ENCODE measurements at places on chromosomes 7 and 10.

DNA sequence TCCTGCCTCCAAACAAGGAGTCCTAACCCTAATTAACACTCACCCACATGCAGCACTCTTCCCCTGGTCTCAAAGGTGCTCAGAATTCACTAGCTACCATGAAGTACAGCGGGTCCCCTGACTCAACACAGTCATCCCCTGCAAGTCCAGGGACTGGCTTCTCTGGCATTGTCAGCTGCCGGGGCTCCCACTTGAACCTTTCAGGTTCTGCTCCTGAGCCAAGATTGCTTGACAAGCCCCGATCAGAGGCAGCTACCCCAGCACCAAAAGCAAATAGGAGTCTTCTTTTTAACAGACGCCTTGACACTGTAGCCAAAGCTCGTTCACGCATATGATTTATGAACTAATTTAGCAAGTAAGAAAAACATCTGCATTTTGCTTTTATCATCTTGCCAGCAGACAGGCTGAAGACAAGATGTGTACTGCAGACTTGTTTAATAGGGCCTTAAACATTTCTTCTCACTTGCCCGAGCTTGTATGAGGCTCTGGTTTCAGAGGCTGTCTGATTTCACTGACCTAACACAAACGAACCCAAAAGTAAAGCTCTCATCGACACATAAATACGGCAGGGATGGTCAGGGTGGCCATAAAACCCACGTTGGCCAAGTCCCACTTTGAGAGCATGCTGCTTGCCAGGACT, 67.6 kb upstream of the ADAM12 start:
- DNase-seq, result no peak

DNA sequence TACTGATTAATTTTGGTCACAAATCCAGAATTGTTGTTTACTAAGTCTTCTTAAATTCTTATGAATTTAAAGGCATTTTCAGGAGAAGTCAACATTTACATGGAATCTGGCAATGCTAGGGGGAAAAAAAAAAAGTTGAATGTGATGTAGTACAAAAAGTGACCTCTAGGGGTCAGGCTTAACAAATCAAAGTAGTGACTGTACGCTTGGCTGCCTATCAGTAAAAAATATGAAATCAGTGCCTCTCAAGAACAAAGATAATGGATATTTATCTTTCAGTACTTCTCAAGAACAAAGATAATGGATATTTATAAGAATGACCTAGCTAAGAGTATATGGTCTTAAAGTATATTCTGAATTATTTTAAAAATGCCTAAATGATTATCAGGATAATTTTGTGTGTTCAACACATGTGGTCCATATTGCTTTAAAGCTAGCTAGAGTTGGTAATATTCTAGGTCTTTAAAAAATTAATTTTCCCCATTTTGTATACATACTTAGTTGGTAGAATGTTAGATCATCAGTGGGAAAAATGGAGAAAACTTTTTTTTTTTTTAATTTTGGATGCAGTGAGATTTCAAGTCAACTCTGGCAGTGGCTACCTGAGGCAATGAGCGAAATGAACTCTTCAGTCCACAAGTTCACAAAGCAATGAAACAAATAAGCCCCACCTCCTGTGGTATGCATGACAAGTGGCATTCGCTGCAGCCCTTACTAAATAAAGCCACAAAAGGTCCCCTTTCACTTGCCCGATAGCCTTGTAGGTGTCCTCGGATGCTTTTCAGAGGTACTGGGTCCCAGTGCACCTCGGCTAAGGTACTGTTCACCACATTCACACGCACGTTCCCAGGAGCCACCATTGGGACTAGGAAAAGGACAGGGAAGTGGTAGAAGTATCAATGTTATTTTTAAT, 51.2 kb upstream of the LAMB4 start:
- DNase-seq, result peak; percentile 34

DNA sequence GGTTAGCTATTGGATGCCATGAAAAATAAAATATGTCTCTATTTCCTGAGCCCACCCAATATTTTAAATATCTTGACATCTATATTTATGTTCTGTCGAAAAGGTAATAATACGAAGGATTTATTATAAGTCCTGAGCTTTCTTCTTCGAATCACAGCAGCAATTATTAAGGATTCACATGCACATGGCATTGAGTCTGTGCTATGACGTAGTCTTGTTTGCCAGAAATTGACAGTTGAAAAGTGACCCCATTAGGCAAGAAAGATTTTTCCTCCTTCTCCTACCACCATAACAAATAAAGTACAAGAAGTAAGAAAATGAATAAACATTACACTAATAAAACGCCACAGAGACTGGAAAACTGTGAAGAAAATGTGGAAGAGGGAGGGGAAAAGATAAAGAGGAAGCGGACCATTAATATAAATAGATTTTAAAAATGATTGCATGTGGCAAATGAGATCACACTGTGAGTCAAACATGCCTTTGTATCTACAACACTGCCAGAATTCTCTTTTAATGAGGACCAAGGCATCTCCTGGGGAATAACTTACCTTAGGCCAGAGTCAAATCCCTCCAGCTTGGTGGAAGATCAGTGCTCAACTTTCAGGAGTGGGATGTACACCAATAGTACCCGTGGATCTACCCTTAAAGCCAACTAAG, 21.6 kb downstream of the FZD1 start:
- peak; percentile 39 for DNase-seq

GRCh38 chr10:8913720-8914119, 859.2 kb downstream of the GATA3 start:
- DNase-seq, result no peak

DNA sequence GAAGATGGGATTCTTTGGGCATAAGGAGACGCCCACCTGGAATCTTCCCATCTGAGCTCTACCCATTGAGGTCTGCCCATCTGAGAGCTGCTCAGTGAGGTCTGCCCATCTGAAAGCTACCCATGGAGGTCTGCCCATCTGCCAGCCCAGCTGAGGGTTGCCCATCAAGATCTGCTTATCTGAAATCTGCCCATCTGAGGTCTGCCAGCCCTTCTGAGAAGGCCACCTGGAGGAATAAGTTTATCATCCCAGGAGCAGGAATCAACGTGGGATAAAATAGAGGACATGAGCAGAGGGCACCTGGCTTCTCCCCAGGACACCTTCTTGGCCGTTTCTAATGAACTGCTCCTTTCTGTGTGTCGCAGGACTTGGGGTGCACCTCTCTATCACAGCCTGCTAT, 35.3 kb upstream of the PDZD8 start:
- DNase-seq, result no peak

- peak; percentile 68 for DNase-seq
Measured at GRCh38 chr7:23356726-23357125, 57.6 kb downstream of the MALSU1 start.

DNA sequence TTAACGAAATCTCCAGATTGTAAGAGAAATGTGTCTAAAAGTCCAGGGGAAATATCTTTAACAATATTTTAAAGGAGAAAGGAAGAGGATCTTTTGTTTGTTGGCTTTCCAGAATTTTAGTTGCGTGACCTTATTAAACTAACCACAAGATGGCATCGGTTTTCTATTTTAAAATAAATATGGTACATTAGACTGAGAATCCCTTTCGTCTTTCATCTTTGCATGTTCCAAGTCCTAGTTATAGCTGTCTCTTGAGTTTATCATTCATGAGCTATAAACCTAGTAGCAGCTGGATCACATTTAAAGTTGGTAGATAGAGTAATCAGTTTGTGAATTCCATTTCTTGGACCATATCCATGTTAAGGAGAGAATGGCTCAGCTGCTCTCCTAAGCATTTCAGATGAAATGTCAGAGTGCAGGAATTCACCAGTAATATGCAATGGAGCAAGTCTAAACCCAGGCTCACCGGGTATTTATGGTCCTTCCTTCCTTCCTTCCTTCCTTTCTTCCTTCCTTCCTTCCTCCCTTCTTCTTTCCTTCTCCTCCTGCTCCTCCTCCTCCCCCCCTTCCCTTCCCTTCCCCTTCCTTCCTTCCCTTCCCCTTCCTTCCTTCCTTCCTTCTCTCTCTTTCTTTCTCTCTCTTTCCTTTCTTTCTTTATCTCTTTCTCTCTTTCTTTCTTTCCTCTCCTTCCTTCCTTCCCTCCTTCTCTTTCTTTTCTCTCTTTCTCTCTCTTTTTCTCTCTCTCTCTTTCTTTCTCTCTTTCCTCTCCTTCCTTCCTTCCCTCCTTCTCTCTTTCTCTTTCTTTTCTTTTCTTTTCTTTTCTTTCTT, 57.8 kb upstream of the RAB18 start:
- DNase-seq, result peak; percentile 63

DNA sequence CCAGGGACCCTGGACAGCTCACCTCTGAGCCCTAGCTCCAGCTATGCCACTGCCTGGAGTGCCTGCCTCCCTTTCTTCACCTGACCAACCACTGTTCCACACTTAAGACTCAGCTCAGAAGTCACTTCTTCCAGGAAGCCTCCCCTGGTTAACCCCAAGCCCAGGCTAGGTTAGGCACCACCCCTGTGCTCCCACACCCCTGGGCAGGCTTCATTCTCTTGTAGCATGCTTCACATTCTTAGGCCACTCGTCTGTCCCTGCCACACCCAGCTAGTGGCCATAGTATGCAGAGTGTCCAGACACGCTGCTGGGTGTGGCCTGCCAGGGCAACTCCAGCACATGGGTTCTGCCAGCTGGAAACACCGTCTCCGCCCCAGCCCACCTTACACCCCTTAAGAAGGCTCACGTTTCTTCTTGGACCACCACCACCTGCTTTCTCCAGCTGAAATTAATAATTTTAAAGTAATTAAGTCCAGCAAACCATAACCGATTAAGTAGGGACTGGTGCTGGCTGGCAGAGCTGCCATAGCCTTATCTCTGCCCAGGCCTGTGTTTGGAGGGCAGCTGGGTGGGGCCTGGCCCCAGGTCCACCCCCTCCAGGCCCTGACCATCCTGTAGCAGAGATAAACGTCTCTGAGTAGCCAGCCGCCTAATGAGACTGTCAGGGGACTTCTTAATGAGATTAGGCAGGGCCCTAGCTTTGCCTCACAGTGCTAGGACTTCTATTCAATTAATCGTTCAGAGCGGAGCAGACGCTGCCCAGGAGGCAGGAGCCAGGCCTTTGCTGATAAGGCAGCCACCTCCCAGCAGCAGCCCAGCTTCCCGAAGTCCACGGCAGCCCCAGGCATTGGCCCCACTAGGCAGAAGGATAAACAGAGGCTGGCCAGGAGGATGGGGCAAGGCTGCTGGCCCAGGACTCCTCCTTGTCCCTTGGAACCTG, 20.5 kb downstream of the GRID1 start:
- peak; percentile 10 for DNase-seq

- DNase-seq, result peak; percentile 45
Measured at GRCh38 chr10:15744217-15744865, 24.6 kb upstream of the ITGA8 start.

GRCh38 chr7:130490888-130491804, 739 bp upstream of the MEST start:
- DNase-seq, result no peak

- DNase-seq, result no peak
Measured at GRCh38 chr10:92184977-92185376, 105.9 kb downstream of the CPEB3 start.

GRCh38 chr10:103781329-103782061, 73.9 kb downstream of the SH3PXD2A start:
- peak; percentile 99 for DNase-seq

GRCh38 chr7:43313628-43314378, 201.4 kb downstream of the HECW1 start:
- DNase-seq, result no peak

DNA sequence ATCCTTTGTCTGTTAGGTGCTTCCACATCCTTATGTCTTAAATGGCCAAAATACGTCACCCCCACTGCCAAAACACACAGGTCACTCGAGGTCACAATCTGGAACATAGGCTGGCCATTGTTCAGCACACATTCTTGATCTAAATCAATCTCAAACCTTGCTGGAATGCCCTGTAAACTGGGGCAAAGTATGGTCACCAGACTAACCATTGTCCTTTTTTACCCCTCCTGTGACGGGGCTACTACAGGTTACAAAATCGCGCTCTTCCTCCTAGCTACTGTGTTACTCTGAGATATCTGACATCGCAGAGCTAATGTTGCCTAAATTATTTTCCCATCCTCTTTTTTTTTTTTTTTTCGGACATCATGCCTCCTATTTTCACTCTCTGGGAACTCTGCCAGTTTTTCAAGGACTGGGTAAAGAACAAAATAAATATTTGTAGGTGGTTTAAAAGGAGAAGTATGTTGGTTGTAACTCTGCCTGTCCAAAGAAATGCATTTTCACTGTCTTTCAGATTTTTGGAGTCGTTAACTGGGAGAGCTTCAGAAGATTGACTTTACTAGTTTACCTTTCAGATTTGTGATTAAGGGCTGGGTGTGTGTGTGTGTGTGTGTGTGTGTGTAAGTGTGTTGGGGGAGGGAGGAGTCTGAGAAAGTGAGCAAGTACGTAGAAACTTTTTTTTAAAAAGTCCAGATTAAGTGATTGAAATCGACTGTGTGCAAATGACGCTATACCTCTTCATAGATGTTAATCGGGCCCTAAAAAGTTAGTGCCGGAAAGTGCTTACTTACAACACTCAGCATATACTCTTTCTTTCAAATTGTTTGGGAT, 942 bp upstream of the KIAA1217 start:
- DNase-seq, result no peak

GRCh38 chr10:110641256-110641655, 2.9 kb upstream of the RBM20 start:
- no peak for DNase-seq

DNA sequence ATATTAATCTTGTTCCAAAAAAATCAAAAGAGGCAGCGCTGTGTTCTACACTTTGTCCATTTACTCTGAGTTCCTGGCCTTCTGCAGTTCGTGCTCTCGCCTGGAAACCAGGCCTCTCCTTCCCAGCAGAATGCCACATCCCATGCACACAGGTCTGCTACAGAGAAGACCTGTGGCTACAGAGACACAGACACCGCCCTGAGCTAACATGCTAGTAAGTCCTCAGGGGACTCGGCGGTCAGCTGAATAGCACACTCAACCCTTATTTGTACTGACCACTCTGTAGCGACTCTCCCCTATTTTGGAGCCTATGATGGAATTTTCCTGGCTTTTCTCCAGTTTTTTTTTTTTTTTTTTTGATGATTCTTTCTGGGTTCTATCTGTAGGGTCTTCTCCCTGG, 12.8 kb downstream of the CREB3L2 start:
- DNase-seq, result no peak

DNA sequence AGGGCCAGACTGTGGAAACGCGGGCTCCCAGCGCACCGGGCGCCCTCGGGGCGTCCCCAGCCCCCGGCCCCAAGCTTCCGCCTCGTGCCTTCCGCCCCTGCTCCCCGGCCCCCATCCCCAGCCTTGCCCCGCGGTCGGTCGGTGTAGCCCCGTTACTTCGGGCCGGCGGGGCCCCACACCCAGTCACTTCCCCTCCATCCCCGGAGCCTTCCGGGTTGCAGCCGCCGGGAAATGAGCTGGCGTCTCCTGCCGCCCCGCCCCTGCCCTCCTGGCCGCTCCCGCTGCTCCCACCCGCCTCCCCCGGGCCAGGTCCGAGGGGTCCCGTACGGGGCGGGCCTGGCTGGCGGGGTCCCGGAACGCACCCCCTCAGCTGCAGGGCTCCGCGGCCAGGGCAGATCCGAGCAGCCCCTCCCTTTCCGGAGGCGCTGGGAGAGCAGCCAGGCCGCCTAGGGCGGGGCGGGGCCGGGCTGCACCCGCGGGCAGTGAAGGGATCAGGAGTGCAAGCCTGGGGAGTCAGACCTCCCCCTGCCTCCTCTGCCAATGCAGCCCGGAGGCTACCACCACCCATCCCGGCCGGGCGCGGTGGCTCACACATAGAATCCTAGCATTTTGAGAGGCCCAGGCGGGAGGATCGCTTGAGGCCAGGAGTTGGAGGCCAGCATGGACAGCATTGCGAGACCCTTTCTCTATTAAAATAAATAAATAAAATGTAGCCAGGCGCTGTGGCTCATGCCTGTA, 709 bp downstream of the ARPC1B start:
- DNase-seq, result peak; percentile 54

GRCh38 chr7:139718859-139719258, 58.9 kb downstream of the HIPK2 start:
- DNase-seq, result no peak

All from HFFc6 (cell line).